Activated CD4-positive, CD25-positive, alpha-beta regulatory T cell treated with anti-CD3 and anti-CD28 coated beads, Interleukin-2, amount 50 U/mL, for 24 hours (primary cell): ENCODE measurements at places on chromosomes 4 and X.

DNA sequence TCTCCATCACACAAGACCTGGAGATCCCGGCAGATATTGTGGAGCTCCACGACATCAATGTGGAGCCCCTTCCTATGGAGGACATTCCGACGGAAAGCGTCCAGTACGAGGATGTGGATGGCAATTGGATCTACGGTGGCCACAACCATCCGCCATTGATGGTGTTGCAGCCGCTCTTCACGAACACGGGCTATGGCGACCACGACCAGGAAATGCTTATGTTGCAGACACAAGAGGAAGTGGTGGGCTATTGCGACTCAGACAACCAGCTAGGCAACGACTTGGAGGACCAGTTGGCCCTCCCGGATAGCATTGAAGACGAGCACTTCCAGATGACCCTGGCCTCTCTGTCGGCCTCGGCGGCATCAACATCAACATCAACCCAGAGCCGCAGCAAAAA lies 717 bp downstream of the YY2 start:
- ATAC-seq = no peak

- no peak for ATAC-seq
Measured at GRCh38 chr4:101157415-101158133, 189.8 kb downstream of the PPP3CA start.

- ATAC-seq = no peak
Measured at GRCh38 chrX:46627711-46628419, 54.3 kb downstream of the CHST7 start.

- peak; percentile 41 for ATAC-seq
Measured at GRCh38 chr4:48028696-48029095, 12.1 kb downstream of the NIPAL1 start.

DNA sequence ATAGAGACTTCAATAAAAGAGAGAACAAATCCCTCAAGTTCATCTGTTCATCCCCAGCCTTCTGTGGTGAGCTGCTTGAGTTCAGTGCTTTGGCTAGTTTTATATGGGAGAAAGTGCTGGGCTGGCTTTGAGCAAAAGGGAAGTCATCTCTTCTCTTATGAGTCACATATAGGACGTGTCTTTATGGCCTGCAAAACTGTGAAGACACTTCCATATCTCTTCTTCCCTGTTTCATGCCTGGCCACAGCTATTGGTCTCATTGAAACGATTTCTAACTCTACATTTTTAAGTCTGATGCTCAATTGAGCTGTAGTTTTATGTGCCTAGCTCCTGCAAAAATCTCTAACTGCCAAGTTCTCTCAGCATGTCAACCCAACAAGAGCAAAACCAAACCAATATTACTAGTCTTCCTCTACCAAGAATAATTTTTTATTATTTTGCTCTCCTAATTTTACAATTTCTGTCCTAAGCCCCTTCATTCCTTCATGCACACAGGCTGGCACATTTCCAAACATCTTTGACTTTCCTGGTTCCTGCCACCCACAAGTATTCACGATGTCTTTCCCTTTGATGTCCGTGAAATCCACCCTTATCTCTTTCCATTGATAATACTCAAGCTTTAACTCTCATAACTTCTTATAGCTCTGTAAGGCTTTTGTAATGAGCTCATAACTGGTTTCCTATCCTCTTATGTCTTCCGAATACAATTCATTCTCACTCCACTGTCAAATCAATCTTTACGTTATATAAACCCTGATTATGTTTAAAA lies 165.3 kb downstream of the BTC start:
- ATAC-seq = no peak

GRCh38 chrX:44267116-44267515 lies 76.4 kb downstream of the EFHC2 start:
- no peak for ATAC-seq

- ATAC-seq = no peak
Measured at GRCh38 chr4:107548211-107548905, 171.7 kb downstream of the PAPSS1 start.

- no peak for ATAC-seq
Measured at GRCh38 chr4:65019775-65020174, 610.5 kb upstream of the TECRL start.

DNA sequence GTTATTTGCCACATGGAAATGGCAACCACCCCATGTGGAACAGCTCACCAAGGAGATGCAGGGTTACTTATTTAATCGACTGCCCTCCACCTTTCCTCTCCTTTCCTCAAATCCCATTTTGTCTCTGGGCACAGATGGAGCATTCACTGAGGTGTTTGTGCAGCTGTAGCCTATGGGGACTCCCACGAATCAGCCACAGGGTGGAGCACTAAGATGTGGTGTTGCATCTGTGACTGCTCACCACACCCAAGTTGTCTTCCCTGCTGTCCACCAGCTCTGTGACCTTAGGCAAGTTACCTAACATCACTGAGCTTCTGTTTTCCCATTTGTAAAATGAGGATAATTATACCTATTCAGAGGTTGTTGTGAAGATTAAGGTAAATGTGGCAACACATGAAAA lies 252.4 kb upstream of the CPEB2 start:
- peak; percentile 53 for ATAC-seq

- ATAC-seq = no peak
Measured at GRCh38 chrX:13888284-13888683, 71.4 kb upstream of the GPM6B start.

DNA sequence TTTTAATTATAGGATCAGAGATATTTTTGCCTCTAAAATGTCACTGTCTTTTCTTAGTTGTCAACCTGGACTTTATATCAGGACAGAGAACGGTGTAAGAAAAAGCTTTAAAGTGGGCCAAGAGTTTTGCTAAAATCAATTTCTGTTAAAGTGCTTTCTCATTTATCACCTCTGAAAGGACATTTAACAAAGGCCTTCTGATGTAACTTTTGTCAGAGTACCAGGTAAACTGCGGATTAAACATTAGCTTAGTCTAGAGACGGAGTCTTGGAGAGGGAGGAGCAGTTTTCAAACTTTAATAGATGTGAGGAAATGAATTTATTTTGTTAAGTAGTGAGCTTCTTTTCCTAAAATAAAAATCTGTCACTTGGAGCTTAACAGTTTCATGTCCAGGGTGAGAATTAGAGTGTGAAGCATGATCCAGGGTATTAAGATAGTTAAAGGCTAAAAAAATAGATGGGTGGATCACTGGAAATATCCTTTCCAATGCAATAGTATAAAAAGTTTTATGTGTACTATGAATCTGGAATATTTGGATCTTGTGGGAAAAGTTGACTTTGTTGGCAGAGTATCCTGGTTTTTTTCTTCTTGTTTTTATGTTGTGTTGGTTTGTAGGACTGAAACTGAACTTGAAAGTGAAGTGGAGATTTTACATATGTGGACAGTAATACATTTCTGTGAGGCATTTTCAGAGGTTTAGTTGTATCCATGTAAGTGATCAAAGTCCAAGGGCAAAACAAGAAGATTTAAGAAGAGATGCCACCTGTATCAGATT lies 33.6 kb upstream of the BMPR1B start:
- ATAC-seq = no peak

GRCh38 chrX:153576239-153576870 lies 22.6 kb downstream of the CCNQ start:
- ATAC-seq = no peak
